ENCODE measurements at places on chromosomes 7 and 10.

DNA sequence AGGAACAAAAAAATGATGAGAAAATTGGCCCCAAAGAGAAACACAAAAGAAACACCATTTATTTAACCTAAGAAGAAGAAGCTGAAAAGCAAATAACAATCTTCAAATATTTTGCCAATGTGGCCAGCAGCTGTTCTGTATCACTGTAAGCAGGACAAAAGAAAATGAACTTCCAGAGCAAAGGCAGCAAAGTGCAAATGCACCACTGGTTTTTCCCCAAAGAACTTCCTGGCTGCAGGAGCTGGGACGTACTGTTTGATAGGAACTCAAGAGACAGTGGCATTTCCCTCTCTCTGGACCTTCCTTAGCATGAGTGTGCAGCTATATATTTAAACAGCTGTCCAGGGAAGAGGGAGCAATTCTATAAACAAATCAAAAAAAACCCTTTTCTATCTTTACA is 60.4 kb downstream of the RNLS start:
- no peak for DNase-seq

- no peak for DNase-seq
Observed at GRCh38 chr7:69640925-69641594, 42.8 kb downstream of the AUTS2 start.

- no peak for DNase-seq
Observed at GRCh38 chr10:52030051-52030790, 283.9 kb upstream of the DKK1 start.

DNA sequence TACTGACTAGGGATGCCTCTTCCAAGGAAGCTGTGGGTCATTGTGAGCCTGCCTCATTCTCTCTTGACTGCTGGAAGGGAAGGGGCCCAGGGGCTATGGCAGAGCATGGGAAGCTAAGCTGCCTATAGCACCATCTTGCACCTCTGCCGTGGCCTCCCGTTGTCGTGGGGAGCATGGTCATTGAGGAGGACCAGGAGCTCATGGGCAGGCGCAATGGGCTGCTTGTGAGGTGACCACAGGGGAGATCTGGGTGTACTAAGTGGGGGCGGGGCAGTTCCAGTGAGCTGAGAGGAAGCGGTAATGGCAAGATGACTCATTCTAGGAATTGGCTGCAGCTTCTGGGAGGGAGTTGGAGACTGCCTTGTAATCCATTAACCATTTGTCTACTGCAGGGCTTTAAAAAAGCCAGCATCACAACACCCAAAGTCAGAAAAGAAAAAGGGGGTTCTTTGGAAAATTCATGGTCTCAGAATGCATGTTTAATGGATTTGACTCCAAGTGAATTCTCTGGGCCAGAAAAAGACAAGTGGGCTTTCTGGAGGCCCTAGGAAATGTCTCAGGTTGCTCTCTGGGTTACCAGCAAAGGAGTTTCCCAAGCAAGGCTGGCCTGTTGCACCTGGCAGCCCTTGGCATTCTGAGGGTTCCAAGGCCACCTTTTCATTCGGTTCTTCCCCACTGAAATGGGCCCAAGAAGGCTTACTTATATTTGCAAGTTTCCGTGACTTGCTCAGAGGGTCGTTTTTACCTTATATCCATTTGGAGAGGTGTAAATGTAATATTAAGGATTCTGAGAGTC is 3.6 kb downstream of the DUSP5 start:
- DNase-seq = no peak

- no peak for DNase-seq
Observed at GRCh38 chr7:19016140-19016539, 101.3 kb downstream of the TWIST1 start.

- no peak for DNase-seq
Observed at GRCh38 chr10:102998399-102998907, 80.4 kb downstream of the CNNM2 start.

- no peak for DNase-seq
Observed at GRCh38 chr10:133276435-133277201, at the start of gene ADAM8. Gene ADAM8 (minus strand): TSS chr10:133276868. CDS start chr10:133276817, 51 bp downstream.

- DNase-seq = no peak
Observed at GRCh38 chr10:209357-209756, 74.1 kb downstream of the ZMYND11 start.

GRCh38 chr7:23157679-23158078 is 24.2 kb upstream of the NUP42 start:
- DNase-seq = no peak

DNA sequence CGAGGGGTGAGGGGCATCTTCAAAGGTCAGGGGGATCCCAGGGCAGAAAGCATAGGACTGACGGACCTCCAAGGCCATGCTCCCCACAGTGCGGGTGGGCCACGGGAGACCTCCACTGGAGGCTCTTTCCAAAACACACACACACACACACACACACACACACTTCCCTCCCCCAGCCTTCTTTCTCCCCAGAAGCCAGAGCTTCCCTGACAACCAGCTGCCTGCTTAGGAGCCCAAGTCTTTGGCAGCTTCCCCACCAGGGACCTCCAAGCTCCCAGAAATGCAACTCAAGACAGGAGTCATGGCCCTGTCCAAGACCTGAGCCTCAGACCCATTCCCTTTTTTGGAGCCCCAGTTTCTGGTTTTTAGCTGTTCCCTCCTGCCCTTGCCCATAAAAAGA is 710 bp upstream of the C10orf105 start:
- DNase-seq = no peak

GRCh38 chr10:131214521-131215244 is 96.8 kb downstream of the TCERG1L start:
- no peak for DNase-seq

GRCh38 chr7:101743995-101744360 is 73.4 kb upstream of the CUX1 start:
- no peak for DNase-seq
